ENCODE measurements at places on chromosomes 11 and 22. TPM values are rescaled to one million over a fixed set of nuclear protein-coding genes. Genes with fewer than 3 reads are reported as not detected.

The KRTAP5-9 gene
- total RNA-seq = not detected

The MB gene
- not detected for total RNA-seq

The GDPD4 gene
- total RNA-seq = not detected

The TPBGL gene
- total RNA-seq = not detected

DNA sequence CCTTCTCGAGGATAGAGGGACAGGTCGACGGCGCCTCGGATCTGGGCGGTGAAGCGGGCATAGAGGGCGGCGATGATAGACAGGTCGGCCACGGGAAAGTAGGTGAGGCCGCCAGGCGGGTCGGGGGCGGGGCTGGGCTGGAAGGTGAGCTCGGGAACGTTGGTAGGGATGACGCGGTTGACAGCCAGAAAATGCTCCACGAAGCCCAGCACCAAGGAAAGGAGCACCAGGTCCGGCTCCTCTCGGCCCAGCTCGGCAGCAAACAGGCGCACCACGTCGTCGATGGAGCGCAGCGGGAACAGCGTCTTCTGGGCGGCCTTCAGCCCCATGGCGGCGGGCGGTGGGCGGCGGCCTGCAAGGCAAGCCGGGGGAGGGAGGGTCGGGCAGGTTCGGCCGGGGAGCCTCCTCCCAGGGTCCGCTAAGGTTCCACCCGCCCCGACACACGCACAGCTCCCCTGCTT is 540 bp downstream of the MEN1 start:
- peak; percentile 14 for DNase-seq
- H3K27me3 ChIP-seq = no peaks in the 10 kb centered on the region
- peak overlapping the region; percentile 89 for H3K4me3 ChIP-seq
- peaks cover 4% of the 10 kb centered on the region for H3K36me3 ChIP-seq
- H3K4me1 ChIP-seq = peaks cover 5% of the 10 kb centered on the region

DNA sequence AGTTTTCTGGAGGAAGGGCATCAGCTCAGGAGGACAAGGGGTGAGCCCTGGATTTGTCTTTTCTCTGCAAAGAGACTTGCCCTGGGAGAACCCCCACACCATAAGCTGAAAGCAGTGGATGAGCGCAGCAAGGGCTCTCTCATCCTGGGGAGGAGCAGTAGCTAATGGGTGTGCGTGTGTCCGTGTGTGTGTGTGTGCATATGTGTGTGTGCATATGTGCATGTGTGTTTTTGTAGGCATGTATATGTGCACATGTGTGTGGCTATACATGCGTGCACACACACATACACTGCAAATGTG is 45.3 kb downstream of the SMIM38 start:
- DNase-seq = no peak
- no peaks in the 10 kb centered on the region for H3K4me1 ChIP-seq
- no peaks in the 10 kb centered on the region for H3K27me3 ChIP-seq
- no peak overlapping the region for H3K4me3 ChIP-seq
- H3K36me3 ChIP-seq = no peaks in the 10 kb centered on the region

- DNase-seq = no peak
- H3K27me3 ChIP-seq = no peaks in the 10 kb centered on the region
- no peak overlapping the region for H3K4me3 ChIP-seq
- H3K36me3 ChIP-seq = no peaks in the 10 kb centered on the region
- peak overlapping the region; percentile 97 for H3K27ac ChIP-seq
These were observed 77.3 kb upstream of the ARFGAP3 start for GRCh38 chr22:42934338-42934737.

GRCh38 chr22:40383905-40384304 is 13.5 kb downstream of the SGSM3 start:
- no peaks in the 10 kb centered on the region for H3K4me1 ChIP-seq
- DNase-seq = peak; percentile 82
- H3K36me3 ChIP-seq = no peaks in the 10 kb centered on the region

DNA sequence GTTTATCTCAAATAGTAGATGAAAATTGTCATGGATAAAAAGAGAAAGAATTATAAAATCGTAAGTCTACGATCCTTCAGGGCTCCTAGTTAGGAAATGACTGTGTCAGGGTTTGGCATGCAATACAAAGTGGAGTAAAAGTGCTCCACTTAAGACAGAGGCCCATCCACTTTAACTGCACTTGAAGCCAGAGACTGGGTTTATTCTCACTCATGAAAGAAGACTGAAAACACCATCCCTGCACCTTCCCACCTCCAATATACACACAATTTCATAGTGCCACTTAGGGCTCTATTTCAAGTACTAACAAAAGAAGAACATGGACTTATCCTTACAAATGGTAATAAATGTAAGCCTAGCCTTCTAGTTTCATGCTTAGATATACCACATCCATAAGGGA is 70.7 kb downstream of the ANO5 start:
- no peak overlapping the region for H3K4me3 ChIP-seq
- no peak for DNase-seq
- H3K27me3 ChIP-seq = no peaks in the 10 kb centered on the region
- no peaks in the 10 kb centered on the region for H3K4me1 ChIP-seq
- no peak overlapping the region for H3K27ac ChIP-seq
- no peaks in the 10 kb centered on the region for H3K36me3 ChIP-seq

GRCh38 chr11:7688238-7688826 is 15.0 kb upstream of the CYB5R2 start:
- no peak overlapping the region for H3K4me3 ChIP-seq
- H3K36me3 ChIP-seq = no peaks in the 10 kb centered on the region
- no peak overlapping the region for H3K27ac ChIP-seq
- H3K27me3 ChIP-seq = peaks cover 5% of the 10 kb centered on the region

DNA sequence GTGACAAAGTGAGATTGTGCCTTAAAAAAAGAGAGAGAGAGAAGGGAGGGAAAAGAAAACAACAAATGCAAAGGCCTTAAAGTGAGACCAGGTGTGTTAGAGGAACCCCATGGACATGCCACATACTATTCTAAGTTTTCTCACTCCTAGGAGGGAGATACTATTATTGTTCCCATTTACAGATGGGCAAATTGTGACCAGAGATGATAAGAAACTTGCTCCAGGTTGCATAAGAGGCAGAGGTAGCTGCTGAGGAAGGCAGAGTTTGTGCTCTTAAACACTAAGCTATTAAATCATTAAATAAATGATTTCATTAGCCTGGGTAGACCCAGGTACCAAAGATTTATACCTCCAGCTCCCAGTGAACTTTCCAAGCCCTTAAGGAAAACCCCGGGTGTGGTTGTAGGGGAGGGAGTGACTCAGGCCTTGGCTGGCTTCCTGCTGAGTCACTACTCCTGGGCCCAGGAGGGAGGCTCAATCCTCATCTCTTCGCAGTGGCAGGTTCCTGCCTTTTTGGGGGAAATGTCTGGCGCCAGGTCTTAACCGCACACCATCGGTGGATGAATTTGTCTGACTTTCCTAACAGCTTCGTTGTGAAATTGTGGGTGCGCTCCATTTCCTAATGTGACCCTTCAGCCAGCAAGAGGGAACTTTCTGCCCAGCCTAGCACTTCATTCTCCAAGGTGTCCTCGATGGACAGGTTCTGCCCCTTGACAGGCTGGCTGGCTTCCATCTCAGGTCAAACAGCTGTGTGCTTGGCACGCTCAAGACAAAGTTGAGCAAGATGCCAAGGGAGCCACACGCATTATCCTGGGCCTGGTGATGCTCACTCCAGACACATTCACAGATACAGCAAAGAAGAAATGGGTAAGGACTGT is 33.4 kb upstream of the PTPRJ start:
- peak overlapping the region; percentile 63 for H3K27ac ChIP-seq
- H3K4me1 ChIP-seq = peaks cover 5% of the 10 kb centered on the region
- H3K4me3 ChIP-seq = no peak overlapping the region
- peak; percentile 98 for DNase-seq
- no peaks in the 10 kb centered on the region for H3K36me3 ChIP-seq

DNA sequence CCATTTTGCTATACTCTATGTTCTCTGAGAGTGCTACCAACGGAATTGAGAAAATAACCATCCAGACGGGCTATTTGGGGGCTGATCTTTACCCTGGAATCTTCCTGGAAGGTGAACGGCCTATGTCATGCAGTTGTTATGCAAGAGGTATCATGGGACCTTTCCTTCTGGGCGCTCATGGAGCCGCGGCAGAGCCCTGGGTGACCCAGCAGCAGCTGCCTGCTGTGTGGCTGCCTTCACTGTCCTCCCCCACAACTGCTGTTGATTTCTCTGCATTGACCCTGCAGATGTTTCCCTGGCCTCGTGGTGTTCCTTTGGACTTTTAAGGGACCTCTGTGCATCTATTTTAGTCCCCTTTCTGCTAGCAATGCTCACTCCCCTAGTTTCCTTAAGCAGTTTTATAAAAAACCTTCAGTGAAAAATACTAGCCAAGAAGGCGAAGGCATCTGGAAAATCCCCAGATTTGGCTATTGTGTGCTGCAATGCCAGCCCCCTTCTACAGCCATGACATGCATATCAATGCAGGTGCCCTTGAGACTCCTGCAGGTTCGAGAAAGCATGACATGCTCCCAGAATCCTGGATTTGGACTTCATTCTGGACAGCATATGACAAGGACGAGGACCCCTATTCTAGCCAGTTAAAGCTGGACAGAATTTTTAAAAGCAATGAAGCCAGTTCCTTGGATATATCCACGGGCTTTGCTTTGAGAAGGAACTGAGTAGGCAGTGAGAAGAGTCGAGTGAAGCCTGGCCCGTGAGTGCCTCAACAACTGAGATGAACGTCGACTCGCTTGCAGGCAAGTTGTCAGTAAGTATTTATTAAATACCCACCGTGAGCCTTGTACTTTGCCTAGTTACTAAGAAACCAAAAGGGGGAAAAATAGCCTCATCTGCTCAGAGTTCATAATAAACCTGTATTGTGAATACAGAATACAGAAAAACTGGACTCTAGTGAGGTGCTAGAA is at the start of gene SLC25A18:
TSS of gene SLC25A18 (plus strand) at position 593 of the 965 bp plus-strand sequence. CDS start 16,447 bp downstream, outside the sequence.
- no peak within 1 kb of the TSS for H3K4me3 ChIP-seq
- H3K4me1 ChIP-seq = peaks cover 2% of the 10 kb centered on the region
- H3K27me3 ChIP-seq = peaks cover 2% of the 10 kb centered on the region
- H3K36me3 ChIP-seq = no peaks in the 10 kb centered on the region
- H3K27ac ChIP-seq = no peak within 1 kb of the TSS

DNA sequence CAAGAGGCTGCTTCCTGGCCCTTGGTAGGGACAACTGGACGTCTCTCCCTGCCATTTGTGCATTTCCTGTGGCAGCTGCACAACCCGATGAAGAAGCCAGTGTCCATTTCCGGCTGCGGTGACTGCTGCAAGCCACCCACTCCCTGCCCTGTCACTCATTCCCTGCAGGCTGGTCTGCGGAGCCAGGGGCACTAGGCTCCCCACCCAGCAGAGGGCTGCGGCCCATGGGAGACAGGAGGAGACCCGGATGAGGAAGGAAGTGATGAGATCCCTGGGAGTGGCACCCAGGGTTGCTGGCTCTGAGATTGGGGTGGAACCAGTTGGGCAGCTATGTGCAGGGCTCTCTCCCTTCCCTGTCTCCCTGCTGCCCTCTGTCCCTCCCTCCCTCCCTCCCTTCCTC is 10.0 kb upstream of the MYRF start:
- H3K27ac ChIP-seq = no peak overlapping the region
- no peaks in the 10 kb centered on the region for H3K4me1 ChIP-seq
- no peaks in the 10 kb centered on the region for H3K36me3 ChIP-seq
- H3K4me3 ChIP-seq = no peak overlapping the region
- no peaks in the 10 kb centered on the region for H3K27me3 ChIP-seq
- DNase-seq = no peak

DNA sequence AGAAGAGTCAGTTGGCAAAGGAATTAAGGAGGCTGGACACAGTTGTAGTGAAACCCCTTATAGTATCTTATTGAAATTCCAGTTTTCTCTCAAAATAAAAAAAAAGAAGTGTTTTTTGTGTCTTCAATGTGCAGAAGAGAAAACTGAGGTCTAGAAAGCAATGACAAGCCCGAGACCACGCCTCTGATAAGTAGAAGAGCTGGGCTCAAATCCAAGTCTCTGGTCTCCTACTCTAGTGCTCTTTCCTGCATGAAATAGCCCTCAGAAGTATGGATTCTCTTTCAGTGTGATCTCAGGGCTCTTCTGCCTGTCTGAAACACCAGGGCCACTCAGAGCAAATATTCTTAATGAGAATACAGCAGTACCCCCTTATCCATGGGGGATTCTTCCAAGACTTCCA is 200.9 kb downstream of the KIF18A start:
- DNase-seq = no peak
- H3K4me1 ChIP-seq = peaks cover 4% of the 10 kb centered on the region
- no peaks in the 10 kb centered on the region for H3K36me3 ChIP-seq
